Suppressor macrophage (primary cell): ENCODE measurements at places on chromosomes 5 and 9.

DNA sequence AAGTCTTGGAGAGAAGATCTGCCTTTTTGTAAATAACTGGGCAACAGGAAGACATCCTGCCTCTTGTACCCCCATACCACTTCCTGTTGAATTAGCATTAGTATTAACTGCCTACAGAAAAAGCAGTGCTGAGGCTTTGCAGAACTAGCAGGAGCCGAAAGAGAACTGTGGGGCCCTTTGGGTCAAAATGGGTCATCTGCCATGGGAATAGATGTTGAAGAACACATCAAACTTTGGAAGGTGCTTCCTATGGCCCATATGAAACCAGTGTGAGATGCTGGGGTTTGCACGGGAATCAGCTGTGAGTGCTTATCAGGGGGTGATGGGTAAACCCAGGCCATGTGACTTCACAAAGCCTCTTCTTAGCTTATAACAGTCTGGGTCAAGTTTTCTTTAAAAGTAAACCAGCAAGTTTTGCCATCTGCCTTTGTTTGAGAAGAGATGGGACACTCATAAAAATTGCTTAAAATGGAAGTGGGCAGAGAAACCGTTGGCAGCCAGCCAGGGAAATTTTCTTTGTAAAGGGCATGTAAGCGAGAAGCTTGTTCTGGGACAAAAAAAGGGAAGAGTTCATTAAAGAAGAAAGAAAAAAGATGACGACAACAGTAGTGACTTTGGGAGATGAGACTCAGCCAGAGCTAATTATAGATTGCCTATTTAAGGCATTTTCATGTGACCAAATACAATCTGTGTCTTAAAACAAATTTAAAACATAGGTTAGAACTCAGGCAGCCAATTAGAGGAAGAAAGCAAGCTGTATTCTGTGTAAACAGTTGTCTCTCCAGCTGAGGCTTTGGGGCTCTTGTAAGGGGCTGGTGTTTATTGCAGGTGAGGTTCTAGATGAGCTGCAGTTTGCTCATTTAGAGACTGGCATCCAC lies 4.4 kb downstream of the SLC25A25 start:
- peak; percentile 95 for DNase-seq

DNA sequence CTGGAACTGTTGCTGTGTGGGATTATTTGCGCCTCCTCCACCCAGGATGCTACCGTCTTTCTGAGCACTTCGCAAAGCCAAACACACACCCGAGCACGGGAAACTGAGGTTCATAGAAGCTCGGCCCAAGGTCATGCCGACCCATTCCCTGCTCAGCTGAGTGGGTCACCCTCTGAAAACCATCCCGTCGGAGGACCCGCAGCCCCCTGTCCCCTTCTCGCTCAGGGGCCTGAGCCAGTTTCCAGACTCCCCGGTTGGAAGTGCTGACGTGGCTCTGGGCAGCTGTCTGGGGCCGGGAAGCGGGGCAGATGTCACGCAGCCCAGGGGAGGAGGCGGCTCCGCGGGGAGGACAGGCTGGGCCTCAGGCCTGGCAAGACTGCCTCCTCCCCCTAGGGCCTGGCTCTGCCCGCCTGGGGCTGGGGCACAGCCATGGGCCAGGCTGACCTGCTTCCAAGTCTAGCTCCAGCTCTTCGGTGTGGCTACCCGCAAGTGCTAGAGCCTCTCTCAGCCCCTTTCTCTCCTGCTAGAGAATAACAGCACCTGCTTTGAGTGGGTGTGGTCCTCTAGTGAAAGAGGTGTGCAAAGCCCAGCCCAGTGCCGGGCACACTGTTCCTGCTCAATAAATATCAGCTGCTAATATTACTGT lies 9.9 kb upstream of the CXXC5 start:
- peak; percentile 92 for DNase-seq

DNA sequence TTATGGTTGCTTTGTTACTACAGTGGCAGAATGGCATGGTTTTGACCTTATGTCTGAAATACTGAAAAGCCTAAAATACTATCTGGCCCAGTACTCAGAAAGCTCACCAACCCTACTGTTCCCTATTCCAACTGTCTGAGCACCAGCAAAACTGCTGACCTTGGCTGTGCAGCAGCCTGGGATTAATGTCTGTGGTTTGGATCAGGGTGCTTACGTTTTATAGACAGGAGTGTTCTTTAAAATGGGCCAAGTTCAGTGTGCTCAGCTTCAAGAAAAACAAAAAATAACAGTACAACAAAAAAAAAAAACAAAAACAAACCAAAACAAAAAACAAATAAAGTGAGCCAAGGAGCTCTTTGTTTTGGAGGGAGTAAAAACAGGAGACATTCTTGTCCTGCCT lies 36.4 kb downstream of the SLC28A3 start:
- peak; percentile 13 for DNase-seq

GRCh38 chr9:468766-469426 lies 254.2 kb downstream of the DOCK8 start:
- DNase-seq: peak; percentile 5

DNA sequence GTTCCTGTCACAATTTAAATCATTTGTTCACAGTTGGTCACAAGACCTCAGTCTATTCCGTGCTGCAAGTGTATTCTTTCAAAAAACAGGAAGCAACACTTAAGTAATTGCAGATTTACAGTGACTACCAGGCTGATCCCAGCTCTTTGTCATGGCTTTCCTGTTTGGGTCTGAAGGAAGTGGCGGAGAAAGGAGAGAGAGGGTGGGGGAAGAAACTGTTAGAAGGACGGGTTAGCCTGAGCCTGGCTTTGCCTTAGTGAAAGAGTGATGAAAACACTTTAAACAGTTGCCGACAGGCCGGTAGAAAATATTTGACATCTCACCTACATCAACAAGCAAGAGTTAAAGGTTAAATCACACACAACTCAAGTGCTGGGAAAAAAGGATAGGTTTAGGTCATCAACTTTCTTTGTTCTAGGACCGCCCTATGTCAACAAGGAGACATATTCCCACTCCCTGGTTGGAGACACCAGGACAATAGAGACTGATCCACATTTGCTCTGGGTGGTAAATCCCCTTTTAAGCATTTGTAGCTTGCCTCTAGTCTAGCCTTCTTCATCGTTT lies 102.2 kb upstream of the DAB2 start:
- peak; percentile 84 for DNase-seq
